Activated CD8-positive, alpha-beta T cell treated with anti-CD3 and anti-CD28 coated beads, Interleukin-2, amount 10 ng/mL, durations not matched to agents 7 days and 5 days (primary cell): ENCODE measurements at places on chromosomes 12 and 14. TPM values are rescaled to one million over a fixed set of nuclear protein-coding genes. Genes with fewer than 3 reads are reported as not detected.

The GPR135 gene
- total RNA-seq, result 1.5 TPM

GRCh38 chr12:67202011-67202677 is 67.0 kb upstream of the CAND1 start:
- DNase-seq, result no peak

The SLC5A8 gene
- total RNA-seq, result not detected

GRCh38 chr14:91143862-91144261 is 30.0 kb downstream of the DGLUCY start:
- DNase-seq, result no peak

- peak; percentile 97 for DNase-seq
Measured at GRCh38 chr12:57459055-57459749, 383 bp upstream of the GLI1 start.

- no peak for DNase-seq
Measured at GRCh38 chr12:6222078-6222654, 22.0 kb downstream of the CD9 start.

The GALC gene
- total RNA-seq, result 17.0 TPM

GRCh38 chr12:10701131-10701681 is 21.9 kb downstream of the YBX3 start:
- DNase-seq, result no peak

The PGF gene
- 0.21 TPM for total RNA-seq

The MYF5 gene
- not detected for total RNA-seq

The PPP1R1A gene
- not detected for total RNA-seq

The HOXC5 gene
- not detected for total RNA-seq

- no peak for DNase-seq
Measured at GRCh38 chr12:39186744-39187143, 256.2 kb downstream of the KIF21A start.

- DNase-seq, result no peak
Measured at GRCh38 chr12:62839869-62840660, 94.9 kb downstream of the PPM1H start.

The ZDHHC22 gene
- total RNA-seq, result not detected

- DNase-seq, result peak; percentile 39
Measured at GRCh38 chr12:4148418-4149056, 125.0 kb upstream of the CCND2 start.

DNA sequence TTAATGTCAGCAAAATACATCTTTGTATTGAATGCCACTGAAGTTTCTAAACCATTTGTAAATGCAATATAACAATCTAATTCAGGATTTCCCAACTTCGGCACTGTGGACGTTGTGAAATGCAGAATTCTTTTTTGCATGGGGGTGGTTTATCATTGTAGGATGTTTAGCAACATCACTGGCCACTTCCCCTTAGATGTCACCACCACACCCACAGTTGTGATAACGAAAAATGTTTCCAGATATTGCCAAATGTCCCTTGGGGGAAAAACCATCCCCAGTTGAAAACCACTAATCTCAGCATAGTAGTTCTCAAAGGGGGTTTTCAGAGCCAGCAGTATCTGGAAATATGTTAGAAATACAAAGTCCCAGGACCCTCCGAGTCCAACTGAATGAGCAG is 203.3 kb downstream of the NAV3 start:
- no peak for DNase-seq

The NFATC4 gene
- not detected for total RNA-seq

GRCh38 chr12:104307655-104308000 is 4.1 kb downstream of the EID3 start:
- DNase-seq, result no peak

DNA sequence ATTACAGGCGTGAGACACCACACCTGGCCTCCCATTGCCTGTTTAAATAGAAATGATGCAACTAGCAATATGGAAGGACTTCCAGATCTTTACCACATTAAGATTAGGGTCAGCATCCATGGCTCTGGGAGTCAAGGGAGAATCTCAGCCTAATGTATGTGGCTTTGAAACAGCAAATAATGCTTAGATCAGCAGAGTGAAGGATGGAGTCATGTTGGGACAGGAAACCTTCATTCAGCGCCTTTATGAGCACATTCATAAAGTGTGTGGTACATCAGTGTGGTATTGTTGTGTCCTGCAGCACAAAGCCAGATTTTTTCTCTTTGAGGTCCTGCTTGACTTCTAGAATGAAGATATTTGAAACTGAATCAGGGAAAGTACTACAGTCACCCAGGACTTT is 15.3 kb upstream of the SPSB2 start:
- no peak for DNase-seq

The ZFYVE26 gene
- 22.6 TPM for total RNA-seq

GRCh38 chr12:45281994-45282393 is 66.1 kb downstream of the ANO6 start:
- DNase-seq, result no peak
